ENCODE measurements at places on chromosomes 12 and 14. TPM values are rescaled to one million over a fixed set of nuclear protein-coding genes. Genes with fewer than 3 reads are reported as not detected.

- DNase-seq = no peak
Measured at GRCh38 chr14:72621387-72622065, 272.4 kb downstream of the DPF3 start.

GRCh38 chr14:74848768-74849167, 27.2 kb downstream of the PROX2 start:
- no peak for DNase-seq

DNA sequence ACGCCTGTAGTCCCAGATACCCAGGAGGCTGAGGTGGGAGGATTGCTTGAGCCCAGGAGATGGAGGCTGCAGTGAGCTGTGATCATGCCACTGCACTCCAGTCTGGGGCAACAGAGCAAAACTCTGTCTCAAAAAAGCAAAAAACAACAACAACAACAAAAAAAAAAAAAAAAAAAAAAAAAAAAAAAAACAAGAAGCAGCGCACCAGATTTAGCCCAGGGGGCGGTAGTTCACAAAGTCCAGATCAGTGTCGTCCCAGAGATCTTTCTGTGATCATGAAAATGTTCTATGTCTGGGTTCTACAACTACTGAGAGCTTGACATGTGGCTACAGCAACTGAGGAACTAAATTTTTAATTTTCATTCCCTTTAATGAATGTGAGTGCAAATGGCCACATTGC, 27.4 kb downstream of the OAS2 start:
- no peak for DNase-seq

DNA sequence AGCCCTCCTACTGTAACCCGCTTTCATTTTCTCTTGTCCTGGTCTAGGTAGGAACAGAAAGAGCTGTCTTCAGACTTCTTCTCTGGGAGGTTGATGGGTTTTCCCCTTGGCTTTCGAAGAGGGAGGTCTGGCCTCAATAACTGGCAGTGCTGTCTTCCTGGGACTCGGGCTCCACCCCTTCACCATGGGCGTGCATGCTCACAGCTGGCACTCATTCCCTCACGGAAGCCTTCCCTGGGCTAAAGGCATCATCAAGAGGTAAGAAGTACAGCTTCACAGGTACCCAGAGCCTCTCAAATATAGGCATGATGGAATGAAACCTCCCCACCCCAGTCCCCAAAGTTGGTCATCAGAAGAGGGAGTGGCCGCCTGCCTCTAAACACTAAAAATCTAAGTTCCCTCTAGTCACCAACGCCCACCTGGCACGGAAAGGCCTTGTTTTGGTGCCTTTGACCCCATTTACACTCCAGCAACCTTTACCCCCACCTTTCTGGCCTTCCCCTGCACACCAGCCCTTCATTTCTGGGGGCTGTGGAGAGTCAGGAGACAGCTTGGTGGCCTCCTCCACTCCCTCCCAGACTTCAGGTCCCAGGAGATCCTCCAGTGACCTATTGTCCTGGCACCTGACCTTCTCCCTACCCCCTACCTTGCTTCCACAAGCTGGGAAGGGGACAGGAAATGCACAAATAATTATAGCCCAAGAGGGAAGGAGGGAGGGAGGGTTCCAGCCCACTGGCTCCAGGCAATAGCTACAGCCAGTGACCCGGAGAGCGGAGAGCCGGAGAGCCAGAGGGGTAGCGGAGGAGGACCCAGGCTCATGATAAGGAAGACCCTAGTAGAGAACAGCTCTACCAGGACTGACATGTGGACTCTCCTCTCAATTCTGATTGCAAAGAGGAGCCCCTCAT, 2.8 kb downstream of the RAPGEF3 start:
- no peak for DNase-seq

The SLCO1B3 gene
- total RNA-seq = not detected

The PAPLN gene
- 9.3 TPM for total RNA-seq
